ENCODE measurements at places on chromosomes 4 and X.

DNA sequence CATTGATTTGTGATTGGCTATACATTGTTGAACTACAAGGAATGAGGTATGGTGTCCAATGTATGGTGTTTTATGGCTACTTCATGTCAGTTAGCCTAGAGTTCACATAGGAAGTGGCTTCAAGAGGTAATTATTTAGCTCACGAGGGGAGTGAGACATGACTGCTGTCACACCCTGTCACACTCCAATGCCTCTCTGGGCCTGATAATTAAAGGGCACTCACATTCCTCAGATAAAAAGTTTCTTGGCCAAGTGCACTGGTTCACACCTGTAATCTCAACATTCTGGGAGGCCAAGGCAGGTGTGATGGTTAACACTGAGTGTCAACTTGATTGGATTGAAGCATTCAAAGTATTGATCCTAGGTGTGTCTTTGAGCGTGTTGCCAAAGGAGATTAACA is 65.0 kb upstream of the DDX60 start:
- no peak for DNase-seq

GRCh38 chr4:101540336-101540735 is 193.0 kb upstream of the PPP3CA start:
- no peak for DNase-seq

DNA sequence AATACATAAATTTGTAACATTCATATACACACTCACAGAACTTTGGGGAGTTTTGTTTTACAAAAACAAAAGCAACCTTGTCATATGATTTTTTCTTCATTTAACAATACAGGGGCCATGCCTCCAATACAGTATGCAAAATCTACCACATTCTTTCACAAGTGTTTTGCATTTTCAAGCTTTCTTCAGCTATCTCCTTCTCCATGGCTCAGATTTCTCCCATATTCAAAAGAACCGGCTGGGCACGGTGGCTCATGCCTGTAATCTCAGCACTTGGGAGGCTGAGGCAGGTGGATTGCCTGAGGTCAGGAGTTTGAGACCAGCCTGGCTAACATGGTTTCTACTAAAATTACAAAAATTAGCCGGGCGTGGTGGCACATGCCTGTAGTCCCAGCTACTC is 4.1 kb downstream of the TEX13B start:
- no peak for DNase-seq

GRCh38 chr4:95410387-95410977 is 138.3 kb downstream of the UNC5C start:
- DNase-seq, result no peak

GRCh38 chr4:67480810-67481209 is 64.5 kb downstream of the CENPC start:
- no peak for DNase-seq

DNA sequence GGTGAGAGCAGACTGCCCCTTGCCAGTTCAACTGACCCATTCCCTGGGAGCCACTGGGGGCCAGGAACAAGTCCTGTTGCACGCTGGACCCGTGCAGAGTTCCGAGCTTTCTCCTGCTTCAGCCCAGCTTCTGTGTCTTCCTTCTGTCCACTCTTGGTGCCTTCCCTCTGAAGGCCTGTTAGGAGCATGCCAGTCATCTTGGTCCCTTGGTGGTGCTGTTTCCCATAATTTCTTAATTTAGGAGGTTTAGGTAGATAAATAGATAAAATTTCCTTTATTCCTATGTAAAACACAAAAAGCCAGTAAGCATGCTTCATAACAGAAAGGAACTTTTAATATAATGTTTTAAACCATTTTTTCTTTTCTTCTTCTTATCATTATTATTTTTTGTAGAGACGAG is 672.7 kb downstream of the CCSER1 start:
- DNase-seq, result no peak

DNA sequence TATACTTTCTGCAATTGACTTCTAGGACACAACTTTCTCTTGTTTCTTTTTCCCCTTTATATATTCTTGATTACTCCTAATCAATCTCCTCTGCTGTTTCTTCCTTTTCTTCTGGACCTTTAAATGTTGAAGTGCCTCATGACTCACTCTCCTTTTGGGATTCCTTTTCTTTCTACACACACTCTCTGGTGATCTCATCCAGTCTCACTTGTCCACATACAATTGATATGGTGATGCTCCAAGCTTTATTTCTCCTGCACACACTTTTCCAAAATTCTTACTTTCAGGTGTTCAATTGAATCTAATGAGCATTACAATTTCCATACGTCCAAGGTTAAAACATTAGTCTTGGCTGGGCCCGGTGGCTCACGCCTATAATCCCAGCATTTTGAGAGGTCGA is 794.8 kb upstream of the EPHA5 start:
- no peak for DNase-seq
